ENCODE measurements at places on chromosomes 1 and 21.

- no peak for DNase-seq
These were observed 369.1 kb upstream of the VAMP3 start for GRCh38 chr1:7401814-7402547.

DNA sequence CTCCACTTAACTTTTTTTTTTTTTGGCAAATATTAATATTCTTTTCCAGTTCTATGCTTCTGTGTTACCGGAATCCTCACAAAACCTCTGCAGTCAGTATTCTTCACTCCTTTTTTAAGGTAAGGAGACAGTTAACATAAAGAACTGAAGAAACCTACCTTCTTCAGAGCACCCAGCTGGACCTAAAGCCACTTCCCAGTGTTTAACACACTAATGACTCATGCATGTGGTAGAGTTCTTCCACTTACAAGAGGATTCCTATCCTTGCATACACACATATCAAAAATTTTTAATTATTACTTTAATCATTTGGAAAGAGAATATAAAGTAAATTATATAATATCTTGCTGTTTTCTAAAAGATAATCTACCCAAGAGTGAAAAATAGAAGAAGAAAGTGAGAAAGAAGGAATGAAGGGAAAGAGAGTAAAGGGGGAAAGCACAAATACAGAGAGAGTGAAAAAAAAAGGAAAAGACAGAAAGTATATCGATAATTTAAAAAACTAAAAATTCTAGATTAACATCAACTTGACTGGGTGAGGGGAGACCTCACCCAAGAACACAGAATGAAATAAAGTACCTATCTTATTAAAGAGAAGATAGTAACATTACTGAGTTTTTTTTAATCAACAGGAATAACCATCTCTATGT lies 54.9 kb downstream of the ENAH start:
- no peak for DNase-seq

- DNase-seq = no peak
These were observed 25.2 kb downstream of the S1PR1 start for GRCh38 chr1:101262060-101262459.

- no peak for DNase-seq
These were observed 39.4 kb downstream of the PAFAH2 start for GRCh38 chr1:25958465-25958864.

- no peak for DNase-seq
These were observed 94.0 kb downstream of the ZC3H11B start for GRCh38 chr1:219518907-219519248.

GRCh38 chr21:45161038-45161945 lies 86.9 kb downstream of the ADARB1 start:
- DNase-seq = no peak

DNA sequence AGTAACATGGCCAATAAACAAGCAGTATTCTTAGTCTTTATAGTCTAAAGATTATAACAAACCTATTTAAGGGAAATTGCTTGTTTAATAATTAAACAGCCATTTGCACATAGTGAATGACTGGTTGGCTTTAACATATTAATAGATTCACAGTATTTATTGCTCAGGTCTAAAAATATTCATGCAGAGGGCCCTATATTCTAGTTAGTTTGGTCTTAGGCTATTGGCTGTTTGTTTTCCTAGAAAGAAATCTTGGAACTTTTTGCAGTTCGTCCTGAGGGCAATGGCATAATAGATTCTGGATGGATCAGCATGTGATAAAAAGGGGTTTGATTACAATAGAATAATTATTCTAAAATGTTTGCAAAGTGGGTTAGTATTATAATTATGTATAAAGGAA lies 34.7 kb downstream of the BACH1 start:
- DNase-seq = no peak

DNA sequence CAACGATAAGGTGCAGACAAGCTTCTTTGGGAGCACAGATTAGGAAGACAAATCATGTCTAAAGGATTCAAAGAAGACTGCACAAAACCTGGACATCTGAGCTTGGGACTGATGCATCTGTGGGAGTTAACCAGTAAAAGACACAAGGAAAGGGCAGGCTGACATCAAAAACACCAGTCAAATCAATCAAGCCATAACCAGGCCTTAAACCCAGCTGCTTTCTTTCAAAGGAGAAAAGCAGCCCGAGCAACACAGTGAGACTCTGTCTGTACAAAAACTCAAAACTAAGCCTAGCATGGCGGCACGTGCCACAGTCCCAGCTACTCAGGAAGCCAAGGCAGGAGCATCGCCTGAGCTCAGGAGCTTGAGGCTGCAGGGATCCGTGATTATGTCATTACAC lies 411.6 kb downstream of the SMYD3 start:
- no peak for DNase-seq

DNA sequence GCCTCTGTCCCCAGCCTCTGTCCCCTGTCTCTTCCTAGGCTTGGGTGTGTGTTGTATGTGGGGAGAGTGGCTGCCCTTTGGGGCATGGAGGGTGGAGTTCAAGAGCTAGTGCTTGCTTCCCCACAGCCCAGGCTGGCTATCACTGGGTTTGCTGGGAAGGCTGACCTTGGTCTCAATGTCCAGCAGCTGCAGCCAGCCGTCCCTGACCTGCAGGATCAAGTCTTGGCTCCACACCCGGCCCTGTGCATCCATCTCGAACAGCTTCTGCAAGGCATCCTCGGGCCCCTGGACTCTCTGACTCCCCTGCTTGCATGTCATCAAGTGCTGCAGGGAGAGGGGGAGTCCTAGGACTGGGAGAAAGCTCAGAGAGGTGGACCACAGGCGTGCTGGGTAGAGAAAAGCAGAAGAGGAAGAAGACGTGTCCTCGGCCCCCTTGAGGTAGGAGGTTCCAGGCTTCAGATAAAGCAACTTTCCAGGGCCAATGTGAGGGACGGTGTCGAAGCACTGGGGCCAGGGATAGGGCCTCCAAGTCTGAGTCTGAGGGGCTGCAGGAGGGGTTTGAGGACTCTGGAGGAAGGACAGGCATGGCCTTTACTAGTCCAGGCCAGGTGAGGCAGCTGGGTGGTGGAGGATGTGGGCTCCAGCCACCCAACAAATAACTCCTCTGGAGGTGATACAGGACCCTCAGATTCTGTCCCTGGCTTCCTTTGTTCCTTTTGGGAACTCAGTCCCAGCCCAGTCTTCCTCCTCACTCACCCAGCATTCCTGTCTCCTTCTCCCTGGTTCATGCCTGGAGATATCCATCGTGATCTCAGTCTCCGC lies 4.0 kb downstream of the EPS8L3 start:
- DNase-seq = no peak

- DNase-seq = no peak
These were observed 57.9 kb downstream of the MRPL37 start for GRCh38 chr1:54257876-54258275.
